ENCODE measurements at places on chromosomes 11 and 22. TPM values are rescaled to one million over a fixed set of nuclear protein-coding genes. Genes with fewer than 3 reads are reported as not detected.
A peak's percentile ranks its signal among the peaks of the same experiment; 100 is the strongest.

The ACAD8 gene
- total RNA-seq = 28.1 TPM

- no peak for DNase-seq
Measured at GRCh38 chr11:87141980-87142514, 104.3 kb downstream of the TMEM135 start.

DNA sequence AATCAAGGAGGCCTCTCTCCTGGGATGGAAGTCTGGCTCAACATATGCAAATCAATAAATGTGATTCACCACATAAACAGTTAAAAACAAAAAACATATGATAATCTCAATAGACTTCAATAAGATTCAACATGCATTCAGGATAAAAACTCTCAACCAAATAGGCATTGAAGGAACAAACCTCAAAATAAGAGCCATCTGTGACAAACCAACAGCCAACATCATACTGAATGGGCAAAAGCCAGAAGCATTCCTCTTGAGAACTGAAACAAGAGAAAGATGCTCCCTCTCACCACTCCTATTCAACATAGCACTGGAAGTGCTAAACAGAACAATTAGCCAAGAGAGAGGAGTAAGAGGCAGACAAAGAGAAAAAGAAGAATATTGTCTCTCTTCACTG is 54.0 kb upstream of the SEZ6L start:
- DNase-seq = no peak

The GLB1L2 gene
- total RNA-seq = 10.0 TPM

DNA sequence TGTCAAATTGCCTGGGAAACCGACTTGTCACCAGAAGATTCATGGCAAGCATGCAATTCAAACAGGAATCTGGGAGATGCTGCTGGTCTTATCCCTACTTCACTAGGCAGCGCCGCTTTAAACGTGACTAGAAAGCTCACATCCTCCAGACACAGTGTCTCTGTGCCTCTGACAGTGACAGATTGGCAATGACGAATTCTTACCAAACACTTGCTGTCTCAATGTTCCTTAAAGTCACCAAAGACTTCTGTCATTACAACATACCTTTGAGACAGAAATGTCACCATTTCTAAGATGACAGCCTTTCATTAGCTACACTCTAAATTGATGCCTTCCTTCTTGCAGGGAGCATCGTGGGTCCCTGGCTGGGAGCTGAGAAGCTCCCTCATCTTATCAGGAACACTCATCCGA is 197.8 kb downstream of the CWF19L2 start:
- DNase-seq = peak; percentile 17

The LRRN4CL gene
- 1.2 TPM for total RNA-seq

The TEX54 gene
- not detected for total RNA-seq

GRCh38 chr22:45657701-45658100 is 13.9 kb upstream of the ATXN10 start:
- no peak for DNase-seq
